ENCODE measurements at places on chromosomes 5 and 9.

DNA sequence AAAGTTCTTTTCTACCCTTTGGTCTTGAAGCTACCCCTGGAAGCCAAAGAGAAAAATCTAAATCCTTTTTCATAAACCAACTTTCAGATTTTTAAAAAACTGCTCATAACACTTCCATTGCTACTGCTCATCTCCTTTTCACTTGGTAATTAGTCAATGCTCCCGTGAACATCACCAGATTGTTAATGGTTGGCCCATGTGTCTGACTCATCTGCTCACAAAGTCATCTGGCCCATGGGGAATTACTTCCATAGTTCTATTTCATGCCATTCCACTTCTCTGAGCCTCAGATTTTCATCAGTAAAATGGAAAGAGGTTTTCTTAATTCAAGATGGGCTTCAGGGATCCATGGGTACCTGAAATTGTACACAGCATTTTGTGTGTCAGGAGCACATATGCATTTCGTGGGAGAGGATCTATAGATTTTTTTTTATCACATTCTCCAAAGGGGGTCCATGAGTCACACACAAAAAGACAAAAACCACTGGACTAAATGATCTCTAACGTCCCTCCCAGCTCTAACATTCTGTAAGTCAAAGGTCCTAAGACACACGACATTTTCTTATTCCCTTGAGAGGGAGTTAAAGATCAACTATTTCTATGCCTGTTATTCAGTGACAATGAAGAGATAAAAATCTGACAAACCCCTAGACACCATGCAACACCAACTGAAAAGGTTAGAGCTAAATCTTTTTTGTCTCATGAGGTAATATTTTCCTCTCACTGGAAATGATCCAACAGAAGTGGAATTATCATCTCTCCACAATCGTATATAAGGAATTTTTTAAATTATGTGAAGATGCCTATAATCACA, 75.4 kb downstream of the TEX10 start:
- DNase-seq: peak; percentile 49

GRCh38 chr9:114153761-114154599, 1.4 kb upstream of the COL27A1 start:
- no peak for DNase-seq

- DNase-seq: no peak
These were observed 32.3 kb downstream of the ERP44 start for GRCh38 chr9:100066539-100066938.

- DNase-seq: no peak
These were observed 9.0 kb downstream of the TERT start for GRCh38 chr5:1285883-1286291.

GRCh38 chr9:36298566-36298965, 40.3 kb upstream of the GNE start:
- DNase-seq: peak; percentile 90

- DNase-seq: no peak
These were observed 21.3 kb upstream of the AK3 start for GRCh38 chr9:4762108-4762885.

GRCh38 chr9:129559506-129559881, 61.4 kb downstream of the C9orf50 start:
- no peak for DNase-seq

GRCh38 chr5:168432903-168433302, 53.4 kb upstream of the RARS1 start:
- DNase-seq: no peak

GRCh38 chr5:120446068-120446492, 18.0 kb upstream of the PRR16 start:
- peak; percentile 46 for DNase-seq

DNA sequence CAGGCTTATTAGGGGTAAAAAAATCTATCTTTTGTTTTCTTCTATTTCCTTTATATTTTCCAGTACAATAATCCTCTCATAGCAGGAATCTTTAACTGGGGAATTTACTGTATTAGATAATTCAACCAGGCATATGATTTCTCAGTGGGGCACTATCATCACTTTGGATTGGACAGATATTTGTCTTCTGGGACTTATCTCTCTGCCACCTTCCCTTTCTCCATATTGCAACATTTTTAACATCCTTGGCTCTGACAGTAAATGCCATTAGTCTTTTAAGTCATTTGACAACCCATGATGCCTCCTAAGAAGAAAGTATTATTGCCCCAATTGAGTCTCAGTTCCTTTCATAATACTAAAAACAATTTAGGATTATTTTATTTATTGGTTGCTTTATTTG, 304.1 kb downstream of the FGF10 start:
- DNase-seq: no peak

- DNase-seq: no peak
These were observed 258.7 kb upstream of the RASA1 start for GRCh38 chr5:87008751-87009560.

DNA sequence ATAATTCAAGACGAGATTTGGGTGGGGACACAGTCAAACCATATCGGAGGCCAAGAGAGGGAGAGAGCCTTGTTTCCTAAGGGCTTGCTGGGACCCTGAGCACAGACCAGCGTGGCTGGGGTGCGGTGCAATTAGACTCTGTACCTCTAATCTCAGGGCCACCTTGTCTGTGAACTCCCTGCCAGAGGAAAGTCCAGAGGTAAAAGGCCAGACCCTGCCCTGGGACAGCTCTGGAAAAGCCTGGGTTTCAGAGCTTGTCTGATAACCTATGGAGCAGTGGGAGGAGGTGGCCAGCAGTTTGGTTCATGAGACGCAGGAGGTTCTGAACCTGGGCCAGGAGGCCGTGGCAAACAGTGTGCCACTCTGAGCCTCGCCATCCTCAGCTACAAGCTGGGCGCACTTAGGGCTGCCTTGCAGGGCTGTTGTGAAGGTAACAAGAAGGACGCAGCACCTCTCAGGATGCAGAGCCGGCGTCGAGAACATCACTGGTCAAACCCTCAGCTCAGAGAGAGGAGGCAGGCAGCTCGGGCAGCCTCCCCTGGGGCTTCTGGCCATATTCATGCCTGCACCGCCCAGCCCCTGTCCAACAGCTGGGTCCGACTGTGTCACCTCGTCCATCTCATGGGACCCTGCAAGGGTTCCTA, 4.8 kb upstream of the DOLPP1 start:
- no peak for DNase-seq

DNA sequence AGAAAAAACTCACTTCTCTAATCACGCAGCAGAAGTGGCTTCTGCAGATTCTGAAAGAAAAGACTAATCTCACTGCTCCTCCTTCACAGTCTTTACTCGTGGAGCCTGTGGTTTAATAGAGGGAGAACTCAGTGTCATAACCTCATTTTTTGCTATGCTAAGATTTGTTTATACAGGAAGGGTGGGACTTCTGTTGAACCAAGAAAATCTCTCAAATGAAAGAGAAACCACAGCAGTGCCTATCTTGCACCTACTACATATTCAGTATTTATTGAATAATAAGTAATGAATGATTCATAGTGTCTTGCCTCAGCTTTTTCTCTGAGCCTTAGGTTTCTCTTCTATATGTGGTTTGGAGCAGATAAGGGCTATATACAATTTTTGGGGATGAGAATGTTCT, 136.1 kb upstream of the DMAC1 start:
- no peak for DNase-seq

DNA sequence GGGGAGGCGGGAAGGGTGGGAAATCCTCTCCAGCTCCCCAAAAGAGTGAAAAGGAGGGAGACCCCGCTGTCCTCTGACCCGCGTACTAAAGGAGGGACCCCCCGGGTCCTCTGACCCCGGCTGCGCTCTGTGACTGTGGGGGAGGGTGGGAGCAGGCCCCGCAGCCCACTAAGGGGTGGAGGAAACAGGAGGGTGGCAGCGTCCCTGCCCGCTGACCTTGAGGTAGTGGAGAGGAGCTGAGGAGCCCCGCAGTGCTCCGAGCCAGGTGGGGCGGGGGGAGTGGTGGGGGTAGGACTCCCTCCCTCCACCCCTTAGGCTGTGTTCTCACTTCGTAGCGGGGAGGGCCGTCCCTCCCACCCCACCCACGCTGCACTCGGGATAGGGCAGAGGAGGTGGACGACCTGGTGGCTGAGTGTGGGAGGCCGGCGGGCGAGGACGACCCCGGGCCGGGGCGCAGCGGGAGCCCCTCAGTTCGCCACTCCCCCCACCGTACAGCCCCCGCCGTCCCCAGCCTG, 449 bp upstream of the ADCY2 start:
- no peak for DNase-seq

- DNase-seq: peak; percentile 22
These were observed 485.3 kb downstream of the CDH9 start for GRCh38 chr5:26553079-26553478.

DNA sequence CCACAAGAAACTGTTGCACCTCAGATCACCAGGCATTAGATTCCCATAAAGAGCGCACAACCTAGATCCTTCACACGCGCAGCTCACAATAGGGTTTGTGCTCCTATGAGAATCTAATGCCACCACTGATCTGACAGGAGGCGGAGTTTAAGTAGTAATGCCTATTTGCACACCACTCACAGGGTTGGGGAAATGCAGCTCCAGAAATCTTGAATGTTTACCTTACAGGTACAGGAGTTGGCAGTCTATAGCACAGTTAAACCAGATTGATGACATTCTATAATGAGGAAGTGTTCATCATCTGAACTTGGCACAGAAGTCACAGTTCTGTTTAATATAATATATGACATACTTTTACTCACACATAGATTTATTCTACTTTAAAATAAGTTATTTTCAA, 732.2 kb upstream of the ZNF608 start:
- DNase-seq: no peak

DNA sequence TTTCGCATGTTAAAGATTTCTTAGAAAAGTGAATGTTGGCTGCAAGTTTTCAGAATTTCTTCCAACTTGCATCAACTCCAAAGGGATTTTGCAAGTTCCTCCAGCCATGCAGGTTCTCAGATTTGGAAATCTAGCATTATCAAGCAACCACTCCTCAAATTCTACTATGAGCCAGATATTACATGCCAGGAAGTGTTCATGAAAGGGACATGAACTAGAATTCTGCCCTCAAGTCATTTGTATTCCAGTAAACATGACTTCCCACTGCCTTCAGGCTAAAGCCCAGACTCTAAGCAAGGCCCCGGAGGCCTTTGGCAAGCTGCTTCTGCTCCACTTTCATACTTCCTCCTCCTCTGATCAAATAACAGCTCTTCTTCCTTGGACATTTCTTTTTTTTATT, 111.3 kb upstream of the PAPPA start:
- no peak for DNase-seq

GRCh38 chr9:78698371-78698770, 401.4 kb downstream of the PSAT1 start:
- no peak for DNase-seq

- DNase-seq: no peak
These were observed 30.4 kb downstream of the PRDM6 start for GRCh38 chr5:123119334-123119986.

DNA sequence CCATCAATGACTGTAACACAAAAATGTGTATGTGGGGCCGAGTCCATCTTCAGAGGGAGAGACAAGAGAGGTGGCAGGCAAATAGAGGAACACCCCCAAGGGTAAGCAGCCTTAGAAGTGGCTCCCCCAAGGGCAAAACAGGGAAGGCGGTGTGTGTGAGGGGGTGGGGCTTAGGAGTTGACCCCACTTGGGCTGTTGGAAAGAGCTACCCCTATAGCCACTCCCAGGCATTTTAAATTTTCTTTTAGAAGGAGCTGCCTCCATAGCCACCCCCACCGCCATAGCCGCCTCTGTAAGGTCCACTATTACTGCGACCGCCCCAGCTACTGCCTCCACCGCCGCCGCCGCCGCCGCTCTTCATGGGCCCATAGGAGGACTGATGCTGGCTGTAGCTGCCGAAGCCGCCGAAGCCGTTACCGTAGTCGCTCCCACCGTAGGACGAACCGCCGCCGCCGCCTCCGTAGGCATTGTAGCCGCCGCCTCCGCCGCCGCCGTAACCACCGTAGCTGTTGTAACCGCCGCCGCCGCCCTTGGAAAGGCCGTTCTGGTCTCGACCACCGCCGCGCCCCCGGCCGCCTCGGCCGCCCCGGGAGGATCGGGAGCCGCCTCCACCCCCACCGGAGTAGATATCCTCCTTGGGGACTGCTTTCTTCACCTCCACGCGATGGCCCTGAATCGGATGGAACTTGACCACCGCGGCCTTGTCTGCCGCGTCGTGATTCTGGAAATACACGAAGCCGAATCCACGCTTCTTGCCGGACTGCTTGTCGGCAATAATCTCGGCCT, 1.1 kb downstream of the HNRNPA0 start:
- DNase-seq: peak; percentile 4

DNA sequence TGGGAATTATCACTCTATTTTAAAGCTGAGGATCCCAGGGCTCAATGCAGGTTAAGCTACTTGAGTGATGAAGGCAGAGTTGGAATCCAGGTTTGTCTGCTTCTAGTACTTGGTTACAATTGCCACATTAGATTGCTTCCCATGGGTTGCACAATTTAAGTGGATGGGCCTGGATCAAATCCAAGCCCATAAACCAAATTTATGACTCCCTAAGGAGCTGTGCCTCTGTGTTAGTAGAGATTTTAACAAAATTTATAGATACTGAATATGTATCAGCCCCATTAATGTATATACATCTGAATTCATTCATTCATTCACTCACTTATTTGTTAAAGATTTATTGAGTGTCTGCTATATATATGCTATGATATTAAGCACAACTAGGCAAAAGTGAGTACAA, 332.3 kb upstream of the KLF9 start:
- no peak for DNase-seq

- no peak for DNase-seq
These were observed 217.5 kb downstream of the CDK5RAP2 start for GRCh38 chr9:120362446-120362845.

DNA sequence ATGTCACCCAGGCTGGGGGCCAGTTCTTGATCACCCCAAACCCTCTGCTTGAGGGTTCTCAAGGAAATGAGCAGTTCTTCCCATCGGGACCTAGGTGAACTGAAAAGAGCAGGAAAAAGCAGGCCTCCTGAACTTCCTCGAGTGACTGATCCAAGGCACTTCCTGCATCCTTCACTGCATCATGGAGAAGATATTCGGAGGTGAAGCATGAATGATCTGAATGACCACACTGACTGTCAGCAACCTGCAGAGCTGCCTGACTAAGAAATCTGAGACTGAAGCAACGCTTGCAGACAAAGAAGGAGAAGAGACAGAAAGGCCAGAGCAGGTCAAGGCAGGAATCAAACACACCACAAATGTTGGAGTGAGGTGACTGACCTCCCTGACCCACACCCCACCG, 420.2 kb downstream of the AGTPBP1 start:
- no peak for DNase-seq

GRCh38 chr5:180330810-180331646, 22.1 kb downstream of the GFPT2 start:
- DNase-seq: no peak

- DNase-seq: no peak
These were observed 10.5 kb downstream of the PJA2 start for GRCh38 chr5:109399092-109399759.

- DNase-seq: no peak
These were observed 132.0 kb downstream of the FSTL4 start for GRCh38 chr5:133480366-133480765.

GRCh38 chr9:1009101-1009707, 32.7 kb downstream of the DMRT3 start:
- peak; percentile 68 for DNase-seq

- no peak for DNase-seq
These were observed 13.9 kb downstream of the NEK6 start for GRCh38 chr9:124271660-124272059.

- no peak for DNase-seq
These were observed 998 bp downstream of the SRP19 start for GRCh38 chr5:112862085-112862484.

Data from foreskin keratinocyte (primary cell).